Left renal cortex interstitium (tissue), 4 donors: ENCODE measurements at places on chromosomes 7 and 10. TPM values are rescaled to one million over a fixed set of nuclear protein-coding genes. Genes with fewer than 3 reads are reported as not detected.

The TYSND1 gene
- polyA plus RNA-seq: 9.5 TPM

The JAKMIP3 gene
- polyA plus RNA-seq: 0.30 TPM

The SFRP4 gene
- polyA plus RNA-seq: 2.3 TPM

The CPA2 gene
- 0.47 TPM for polyA plus RNA-seq

The POLR3A gene
- polyA plus RNA-seq: 18.2 TPM

The CH25H gene
- not detected for polyA plus RNA-seq

The DEPP1 gene
- polyA plus RNA-seq: 12.4 TPM

The PAX4 gene
- polyA plus RNA-seq: not detected

The PI4K2A gene
- polyA plus RNA-seq: 21.2 TPM

The PODXL gene
- polyA plus RNA-seq: 692 TPM

The TRPV6 gene
- 13.4 TPM for polyA plus RNA-seq

The CNTNAP2 gene
- 27.3 TPM for polyA plus RNA-seq

The TAC1 gene
- polyA plus RNA-seq: 1.1 TPM

The GRID1 gene
- 1.4 TPM for polyA plus RNA-seq

The MPP7 gene
- polyA plus RNA-seq: 7.6 TPM

The PNPLA8 gene
- 39.5 TPM for polyA plus RNA-seq

The APBB1IP gene
- polyA plus RNA-seq: 1.7 TPM

The PCDH15 gene
- polyA plus RNA-seq: 5.9 TPM

The ZNRF2 gene
- polyA plus RNA-seq: 19.7 TPM
